CD4-positive, alpha-beta T cell treated with Interleukin-21 for 1 hour (primary cell): ENCODE measurements at places on chromosomes 6 and 20.

DNA sequence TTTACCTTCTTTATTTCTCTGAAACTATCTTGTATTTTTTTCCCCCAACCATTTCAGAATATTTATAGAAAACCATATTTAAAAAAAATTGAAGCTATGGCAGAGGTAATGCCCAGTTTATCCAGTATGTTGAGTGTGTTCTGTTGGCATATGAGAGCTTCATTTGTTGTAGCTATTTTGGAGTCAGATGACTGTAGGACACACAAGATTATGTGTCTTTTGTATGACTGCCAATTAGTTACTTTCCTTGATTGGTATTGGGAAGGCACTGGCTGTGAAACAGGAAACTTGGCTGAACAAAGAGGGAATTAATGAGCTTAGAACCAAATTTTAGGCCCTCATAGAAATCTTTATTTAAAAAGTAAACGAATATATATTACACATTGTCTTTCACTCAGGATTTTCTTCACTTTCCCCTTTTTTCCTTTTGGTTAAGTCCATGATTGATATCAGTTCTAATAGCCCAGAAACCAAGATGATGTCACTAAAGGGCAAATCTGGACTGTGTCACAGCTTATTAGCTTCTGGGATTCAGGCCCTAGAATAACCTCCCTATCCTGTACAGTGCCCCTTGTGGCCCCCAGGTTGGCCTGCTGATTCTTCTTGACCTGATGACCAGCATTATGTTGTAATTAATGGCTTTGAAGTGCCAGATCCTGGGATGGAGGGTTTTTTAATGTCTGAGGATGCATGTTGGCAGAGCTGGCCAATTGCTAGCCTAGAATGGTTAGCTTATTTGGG, 10.1 kb downstream of the CDC5L start:
- no peak for DNase-seq

GRCh38 chr6:157531169-157531985, 150.4 kb downstream of the ZDHHC14 start:
- no peak for DNase-seq

DNA sequence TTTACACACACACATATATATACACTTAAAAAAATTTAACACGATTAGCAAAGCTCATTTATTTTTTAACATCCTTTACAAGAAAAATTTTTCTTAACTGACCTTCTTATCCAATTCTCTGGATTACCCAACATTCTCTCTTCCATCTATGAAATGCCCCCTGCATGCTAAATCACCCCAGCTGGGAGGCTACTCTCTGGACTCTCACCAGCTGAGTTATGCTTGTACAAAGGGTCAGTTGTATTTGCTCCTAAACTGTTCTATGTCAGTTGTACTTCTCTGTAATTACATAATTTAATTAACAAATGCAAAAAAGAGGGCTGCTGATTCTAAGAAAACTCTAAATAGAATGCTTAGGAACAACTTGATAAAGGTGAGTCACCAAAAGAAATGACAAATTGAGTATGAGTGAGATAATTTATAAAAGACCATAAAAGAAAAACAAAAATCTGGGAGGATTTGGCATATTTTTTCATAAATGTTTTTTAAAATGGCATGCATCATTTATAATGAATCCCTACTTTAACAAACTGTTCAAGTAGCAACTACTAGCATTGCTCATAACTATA, 120.5 kb downstream of the KIF13A start:
- DNase-seq = no peak

GRCh38 chr6:150877928-150878327, 12.4 kb downstream of the MTHFD1L start:
- no peak for DNase-seq

GRCh38 chr6:24909241-24910216, 26.2 kb downstream of the RIPOR2 start:
- no peak for DNase-seq

GRCh38 chr6:43921548-43922425, 151.8 kb downstream of the VEGFA start:
- DNase-seq = no peak

DNA sequence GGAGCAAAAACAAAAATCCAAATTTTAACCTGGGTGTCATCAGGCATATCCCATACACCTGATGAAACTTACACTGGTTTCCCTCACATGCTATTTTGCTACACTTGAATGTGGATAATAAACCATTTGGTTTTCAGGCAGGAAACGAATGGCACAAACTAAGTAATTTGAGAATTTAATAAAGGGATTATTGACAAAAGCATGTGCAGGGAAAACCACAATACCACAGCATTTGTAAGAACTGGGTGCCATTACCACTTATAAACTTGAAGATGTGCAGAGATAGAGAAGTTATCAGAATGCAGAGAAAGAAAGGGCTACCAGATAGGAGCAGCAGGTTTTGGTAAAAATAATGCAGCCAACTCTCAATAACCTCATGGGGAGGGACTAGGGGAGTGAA, 151.2 kb downstream of the RFX6 start:
- DNase-seq = no peak

DNA sequence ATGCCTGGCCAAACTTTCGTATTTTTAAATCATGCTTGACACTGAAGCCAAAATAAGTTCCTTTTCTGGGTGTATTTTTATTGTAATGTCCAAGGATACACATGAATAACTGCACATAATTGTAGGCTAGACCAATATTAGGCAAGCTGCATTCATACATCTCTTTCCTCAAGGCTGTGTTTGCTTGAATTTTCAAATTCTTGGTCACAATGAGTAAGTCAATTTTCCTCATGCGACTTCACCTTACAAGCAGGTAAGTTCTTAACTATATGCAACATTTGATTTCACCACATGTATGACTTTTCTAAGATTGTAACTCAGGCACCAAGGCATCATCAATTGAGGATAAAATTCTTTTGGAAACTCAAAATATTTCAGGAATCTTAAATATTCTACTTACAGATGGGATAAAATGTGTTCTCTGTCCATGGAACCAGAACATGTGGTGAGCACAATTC, 112.4 kb upstream of the ZNF217 start:
- no peak for DNase-seq

DNA sequence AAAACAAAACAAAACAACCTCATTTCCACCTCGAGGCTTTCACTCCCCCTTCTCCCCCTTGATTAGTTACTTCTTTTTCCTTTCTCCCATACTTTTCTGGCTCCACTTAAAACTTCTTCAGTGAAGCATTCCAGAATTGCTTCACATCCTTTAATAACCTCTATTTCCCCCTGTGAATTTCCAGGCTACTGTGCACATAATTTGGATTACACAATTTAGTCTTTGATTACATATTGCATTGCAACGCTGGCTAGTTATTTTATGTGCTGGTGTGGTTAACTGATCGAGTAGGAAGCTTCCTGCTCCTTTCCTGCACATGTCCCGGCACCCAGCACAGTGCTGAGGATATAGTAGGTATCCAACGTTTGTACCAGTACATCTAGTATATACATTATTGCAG, 28.1 kb upstream of the EEF1E1 start:
- DNase-seq = no peak

DNA sequence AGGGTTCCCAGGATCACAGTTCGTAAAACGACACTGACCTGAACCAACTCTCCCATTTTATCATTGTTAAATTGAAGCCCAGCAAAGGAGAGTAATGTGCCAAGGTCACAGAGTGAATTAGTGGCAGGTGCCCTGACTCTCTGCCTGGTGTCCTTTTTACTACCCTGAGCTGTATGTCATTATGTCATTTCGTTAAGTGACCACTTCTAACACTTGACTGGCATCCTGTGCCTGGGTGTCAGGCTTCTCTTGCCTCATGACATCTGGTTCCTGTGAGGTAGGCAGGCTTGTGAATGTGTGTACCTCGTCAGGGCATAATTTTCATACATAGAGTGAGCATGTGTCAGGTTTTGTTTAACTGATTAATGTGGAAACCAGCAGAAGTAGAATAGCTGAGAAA, 48.6 kb downstream of the RALY start:
- DNase-seq = no peak

GRCh38 chr20:62025832-62026563, 39.7 kb downstream of the TAF4 start:
- DNase-seq = no peak

DNA sequence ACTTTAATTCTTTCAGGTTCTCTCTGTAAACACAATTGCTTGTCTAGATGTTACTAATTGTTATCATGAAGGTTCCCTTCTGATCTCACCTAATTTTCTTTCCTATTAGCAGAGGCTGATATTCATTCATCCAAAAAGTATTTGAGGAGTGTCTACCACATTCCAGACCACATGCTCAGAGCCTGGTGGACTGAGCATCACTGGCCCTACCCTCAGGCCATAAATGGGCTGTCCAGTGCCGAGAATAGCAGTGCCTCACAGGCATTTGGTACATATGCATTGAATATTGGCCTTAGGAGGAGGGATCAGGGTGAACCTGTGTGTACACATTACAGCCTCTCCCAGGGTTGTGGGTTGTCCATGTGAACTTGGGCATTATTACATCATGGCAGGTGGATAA, 40.4 kb upstream of the PRELID3B start:
- DNase-seq = no peak

DNA sequence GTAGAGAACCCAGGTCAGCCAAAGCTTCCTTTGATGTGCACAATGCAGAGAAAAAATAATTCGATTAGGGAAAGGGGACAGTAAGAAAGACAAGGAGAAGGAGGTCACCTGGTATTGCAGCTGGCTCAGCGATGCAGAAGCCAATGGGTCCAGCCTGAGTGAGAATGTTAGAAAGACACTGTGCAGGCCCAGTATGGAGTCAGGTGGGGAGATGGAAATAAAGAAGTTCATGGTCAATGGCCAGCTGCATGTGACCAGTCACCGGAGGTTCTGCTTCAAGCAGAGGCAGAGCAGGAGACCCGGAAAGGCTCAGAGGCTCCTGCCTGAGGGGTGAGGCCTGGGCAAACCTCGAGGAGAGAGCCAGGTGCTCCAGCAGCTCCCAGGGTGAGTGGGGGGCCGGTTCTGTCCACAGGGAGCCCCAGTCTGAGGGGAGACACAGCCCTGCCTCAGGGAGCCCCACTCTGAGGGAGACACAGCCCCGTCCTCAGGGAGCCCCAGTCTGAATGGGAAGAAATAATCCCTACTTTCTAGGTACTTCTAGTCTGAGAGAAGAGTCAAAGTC, 51.3 kb downstream of the LRFN2 start:
- no peak for DNase-seq

DNA sequence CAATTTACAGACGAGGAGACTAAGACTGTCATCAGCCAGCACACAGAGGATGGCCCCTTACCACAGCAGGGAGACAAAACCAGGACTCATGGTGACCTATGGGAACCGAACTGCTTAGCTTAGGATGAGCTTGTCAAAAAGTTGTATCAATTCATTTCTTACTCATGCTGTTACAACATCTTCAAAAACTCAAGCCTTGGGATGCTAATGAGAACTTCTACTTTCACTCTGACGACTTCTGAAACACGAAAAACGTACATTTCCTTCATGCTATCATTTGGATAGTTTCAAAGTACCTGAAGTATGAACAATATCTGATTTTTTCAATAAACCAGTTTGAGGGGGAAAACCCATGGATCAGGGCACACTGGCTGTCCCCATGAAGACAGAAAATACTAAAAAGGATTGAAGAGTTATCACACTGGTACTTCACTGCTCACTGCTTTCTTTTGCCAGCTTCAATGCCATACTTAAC, 31.9 kb downstream of the HIVEP2 start:
- peak; percentile 57 for DNase-seq

GRCh38 chr20:14341801-14342200, 4.4 kb upstream of the FLRT3 start:
- no peak for DNase-seq

GRCh38 chr20:44020406-44021148, 105.9 kb downstream of the TOX2 start:
- no peak for DNase-seq

GRCh38 chr6:142906945-142907470, 38.0 kb downstream of the HIVEP2 start:
- peak; percentile 64 for DNase-seq

- no peak for DNase-seq
Measured at GRCh38 chr20:1792274-1792673, 102.9 kb upstream of the SIRPA start.

GRCh38 chr20:52349806-52350205, 158.2 kb upstream of the ZFP64 start:
- DNase-seq = no peak

GRCh38 chr6:28923318-28924102, at the start of gene TRIM27:
TRIM27 (minus strand) TSS chr6:28923985; CDS start chr6:28923632, 353 bp downstream.
- peak; percentile 72 for DNase-seq

GRCh38 chr6:20403766-20404640, 2.3 kb downstream of the E2F3 start:
- peak; percentile 66 for DNase-seq

DNA sequence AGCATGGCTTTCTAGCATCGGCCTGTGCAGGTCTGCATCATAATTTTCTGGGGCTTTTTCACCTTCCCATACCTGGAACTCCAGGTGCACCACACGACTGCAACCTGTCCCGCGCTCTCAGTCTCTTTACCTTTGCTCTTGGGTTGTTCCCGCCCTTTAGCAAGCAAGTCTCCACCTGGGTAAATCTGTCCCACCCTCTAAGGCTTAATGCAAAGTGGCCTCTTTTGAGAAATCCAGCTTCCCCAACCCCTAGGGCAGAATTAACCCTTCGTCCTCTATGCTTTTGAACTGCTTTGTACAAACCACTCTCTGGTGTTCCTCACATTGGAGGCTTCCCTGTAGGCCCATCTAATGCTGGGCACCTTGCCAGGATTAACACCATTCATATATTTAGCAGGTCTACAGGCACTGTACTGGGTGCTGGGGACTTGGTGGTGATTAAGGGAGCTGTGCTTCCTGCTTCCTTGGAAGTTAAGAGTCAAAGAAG, 2.8 kb downstream of the ITPR3 start:
- DNase-seq = no peak

GRCh38 chr6:8879334-8879733, 444.0 kb upstream of the SLC35B3 start:
- no peak for DNase-seq

DNA sequence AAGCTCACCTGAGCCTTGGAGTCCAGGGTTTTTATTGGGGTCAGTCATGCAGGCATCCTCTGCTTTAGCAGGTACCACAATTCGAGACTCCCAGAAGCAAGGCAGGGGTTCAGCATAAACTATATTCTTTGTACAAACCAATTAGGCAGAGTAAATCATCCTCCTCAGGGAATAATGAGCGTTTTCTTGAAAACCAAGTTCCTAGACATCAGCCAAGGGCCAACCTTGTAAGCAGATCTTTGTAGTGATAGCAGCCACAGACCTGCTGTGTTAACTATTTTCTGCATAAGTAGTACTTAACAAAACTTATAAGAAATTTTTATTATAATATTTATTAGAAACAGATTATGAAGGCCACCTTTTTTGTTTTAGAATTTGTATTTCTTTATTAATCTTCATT, 74.7 kb downstream of the STXBP5 start:
- no peak for DNase-seq

DNA sequence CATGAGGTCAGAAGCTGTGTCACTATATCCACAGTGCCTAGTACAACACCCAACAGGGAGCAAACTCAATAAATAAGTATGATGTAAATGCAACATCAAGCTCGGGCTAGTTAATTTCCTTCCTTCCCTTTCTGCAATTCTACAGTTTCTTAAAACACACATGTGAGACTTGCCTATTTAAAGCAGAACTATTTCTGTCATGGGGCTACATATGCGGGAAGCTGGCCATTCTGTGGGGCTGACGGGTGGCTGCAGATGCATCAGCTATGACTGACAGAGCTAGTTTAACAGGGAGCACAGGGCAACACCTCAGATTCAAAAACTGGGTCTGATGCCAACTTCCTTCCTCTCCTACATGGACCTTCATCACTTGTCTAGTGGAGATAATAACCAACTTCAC, 118.1 kb upstream of the ENPP5 start:
- DNase-seq = no peak
